Occipital lobe (tissue), 3 donors: ENCODE measurements at places on chromosomes 1 and 21.
A peak's percentile ranks its signal among the peaks of the same experiment; 100 is the strongest.

- DNase-seq = no peak
These were observed 90.5 kb downstream of the VWA5B1 start for GRCh38 chr1:20381045-20381641.

GRCh38 chr1:37825506-37825905 lies 17.5 kb upstream of the YRDC start:
- DNase-seq = no peak

GRCh38 chr1:223074445-223075300 lies 68.4 kb downstream of the TLR5 start:
- DNase-seq = no peak

DNA sequence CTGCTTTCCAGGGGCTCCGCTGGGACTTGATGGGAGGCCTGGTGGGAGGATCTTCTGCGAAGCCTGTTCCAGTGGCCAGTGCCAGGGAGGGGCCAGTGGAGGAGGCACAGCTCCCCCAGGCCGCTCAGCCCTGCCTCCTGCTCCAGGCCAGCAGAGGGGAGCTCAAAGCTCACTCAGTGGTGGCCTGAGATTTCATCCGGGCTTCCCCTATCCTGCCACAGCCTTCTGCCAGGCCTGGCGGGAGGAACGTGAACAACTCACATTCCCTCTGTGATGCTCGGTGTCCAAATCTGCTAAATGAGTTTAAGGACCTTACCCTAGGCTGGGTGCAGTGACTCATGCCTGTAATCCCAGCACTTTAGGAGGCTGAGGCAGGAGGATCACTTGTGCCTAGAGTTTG lies 3.3 kb downstream of the CLCNKB start:
- no peak for DNase-seq

DNA sequence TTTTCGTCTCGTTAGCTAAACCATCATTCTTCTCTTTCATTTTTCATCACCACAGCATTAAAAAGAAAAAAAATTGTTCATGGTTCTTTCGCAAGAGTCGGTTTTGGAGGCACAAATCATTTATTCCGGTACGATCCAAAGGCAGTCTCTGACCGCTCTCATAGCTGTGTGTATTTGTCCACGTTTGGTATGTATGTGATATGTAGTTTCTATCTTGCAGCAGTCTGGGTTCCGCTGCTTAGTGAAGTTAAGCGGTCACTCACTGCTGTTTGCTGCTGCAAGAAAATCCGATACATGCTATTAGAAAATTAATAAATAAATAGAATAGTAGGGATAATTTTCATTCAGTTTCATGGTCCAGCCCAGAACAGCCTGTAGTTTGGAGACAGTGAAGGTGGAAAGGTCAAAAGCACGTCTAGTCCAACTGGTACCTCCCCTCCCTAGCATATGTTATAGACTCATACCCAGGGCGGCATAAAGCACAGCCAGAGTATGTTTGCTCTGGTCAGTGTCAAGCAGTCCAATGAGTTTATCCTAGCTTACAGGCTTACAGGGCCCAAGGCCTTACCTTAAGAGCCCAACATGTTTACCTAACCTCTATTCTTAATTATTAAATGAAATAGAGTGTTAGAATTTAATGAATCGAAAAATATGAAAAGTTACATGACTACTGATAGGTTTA lies 2.5 kb downstream of the FMN2 start:
- DNase-seq = no peak

DNA sequence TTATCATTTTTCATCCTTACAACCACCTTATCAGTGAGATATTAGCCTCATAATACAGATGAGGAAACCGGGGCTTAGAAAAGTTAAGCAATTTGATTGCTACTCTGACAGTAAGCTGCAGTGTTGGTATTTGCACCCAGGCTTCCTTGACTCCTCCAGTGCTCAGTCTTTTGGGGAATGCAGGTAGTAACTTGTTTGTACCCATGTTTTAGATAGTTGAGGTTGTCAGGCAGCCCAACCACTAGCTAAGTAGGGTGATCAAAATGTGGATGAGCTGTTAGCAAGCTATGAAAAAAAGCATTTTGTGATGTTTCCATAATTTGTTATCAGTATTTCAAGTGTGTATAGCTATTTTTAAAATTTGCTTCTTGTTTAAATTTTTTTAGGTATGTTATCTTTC lies 80.8 kb downstream of the SASS6 start:
- no peak for DNase-seq

DNA sequence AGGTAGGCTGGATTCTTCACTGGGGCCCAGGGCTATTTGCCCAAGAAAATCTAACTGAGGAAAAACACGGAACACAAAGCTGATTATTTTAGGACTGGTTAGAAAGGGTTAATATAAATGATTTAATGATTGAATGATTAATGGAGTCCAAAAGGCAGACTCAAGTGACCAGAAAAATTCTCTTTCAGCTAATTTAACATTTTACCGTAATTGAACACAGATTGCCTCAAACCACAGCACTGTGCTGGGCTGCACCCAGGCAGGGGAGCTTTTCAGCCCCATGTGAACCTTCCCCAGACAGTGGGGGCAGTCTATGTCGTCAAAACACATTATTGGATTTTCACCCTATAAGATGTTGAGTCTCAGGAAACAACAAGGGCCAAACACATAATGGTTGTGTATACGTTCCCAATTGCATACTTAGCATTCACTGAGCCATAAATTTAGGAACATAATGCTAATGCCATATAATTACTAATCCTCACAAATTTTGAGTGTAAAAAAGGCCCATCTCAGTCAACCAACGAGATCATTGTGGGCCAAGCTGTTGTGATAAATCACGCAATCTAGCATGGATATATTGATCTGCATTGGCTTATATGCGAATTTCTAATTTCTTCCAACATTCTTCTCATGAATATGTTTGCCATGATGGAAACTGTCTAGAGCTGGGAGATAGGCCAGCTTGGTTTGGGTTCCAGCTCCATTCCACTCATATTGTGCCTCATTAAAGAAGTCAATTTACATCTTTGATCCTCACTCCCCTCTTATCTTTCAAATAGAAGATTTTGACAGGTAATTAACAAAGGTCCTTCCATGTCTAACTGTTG lies 27.7 kb downstream of the DSCAM start:
- no peak for DNase-seq

- DNase-seq = no peak
These were observed at the start of gene PDE9A for GRCh38 chr21:42653231-42654061. Gene PDE9A (plus strand): TSS chr21:42653621. CDS start chr21:42653815, 194 bp downstream.

DNA sequence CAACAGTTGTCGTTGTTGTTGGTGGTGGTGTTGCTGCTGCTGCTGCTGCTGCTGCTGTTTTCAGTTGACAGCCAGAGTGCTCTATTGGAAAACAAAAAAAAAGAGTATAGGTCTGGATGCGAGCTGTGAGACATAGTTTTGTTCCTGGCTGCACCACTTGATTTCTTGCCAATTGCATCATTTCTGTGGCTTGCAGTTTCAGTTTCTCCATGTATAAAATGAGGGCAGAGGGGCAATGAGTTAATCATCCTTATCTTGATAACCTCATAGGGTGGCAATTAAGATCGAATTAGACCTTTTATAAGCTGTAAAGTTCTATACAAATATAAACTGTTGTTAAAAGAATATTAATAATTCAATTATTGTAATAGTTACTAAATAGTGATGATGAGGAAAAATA lies 156.7 kb downstream of the DMRTA2 start:
- no peak for DNase-seq

DNA sequence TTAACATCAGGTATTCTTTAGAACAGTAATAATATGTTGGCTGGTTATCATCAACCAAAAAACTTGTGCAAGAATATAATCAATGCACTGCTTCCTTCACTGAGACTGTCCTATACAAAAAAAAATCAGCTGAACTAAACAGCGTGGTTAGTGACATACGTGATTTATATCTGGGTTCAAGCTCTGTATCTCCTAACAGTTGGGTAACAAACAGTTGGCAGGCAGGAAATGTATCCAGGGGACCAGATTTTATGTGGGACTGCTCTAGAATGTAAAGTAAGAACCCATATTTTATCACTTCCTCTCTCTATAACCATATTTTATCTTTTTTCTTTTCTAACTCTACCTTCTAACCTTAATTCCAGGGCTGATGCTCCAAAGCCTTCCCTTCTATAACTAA lies 8.0 kb downstream of the ACBD6 start:
- no peak for DNase-seq

GRCh38 chr1:235409042-235409820 lies 42.0 kb downstream of the TBCE start:
- DNase-seq = no peak

- DNase-seq = no peak
These were observed 82.6 kb upstream of the CCDC190 start for GRCh38 chr1:162943622-162944021.

- no peak for DNase-seq
These were observed 124.0 kb upstream of the ERG start for GRCh38 chr21:38622081-38622826.

DNA sequence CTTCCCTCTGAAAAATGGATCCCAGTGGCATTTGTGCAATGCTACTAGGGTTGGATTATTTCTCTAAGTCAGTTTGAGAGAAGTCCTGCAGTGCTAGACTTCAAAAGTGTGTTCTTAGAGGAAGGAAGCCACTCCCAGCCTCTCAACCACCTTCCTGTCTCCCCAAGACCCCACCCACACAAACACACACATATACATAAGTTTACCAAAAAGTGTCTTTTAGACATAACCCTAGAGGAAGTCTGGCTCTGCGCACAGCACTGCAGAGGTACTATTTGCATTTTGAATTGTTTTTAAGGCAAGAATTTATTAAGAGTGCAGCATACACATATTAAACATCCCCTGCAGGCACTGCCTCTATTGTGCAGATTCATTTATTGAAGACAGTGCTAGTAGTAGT lies 127.3 kb downstream of the HHIPL2 start:
- DNase-seq = no peak

- no peak for DNase-seq
These were observed 6.7 kb upstream of the TXLNA start for GRCh38 chr1:32172621-32173245.

DNA sequence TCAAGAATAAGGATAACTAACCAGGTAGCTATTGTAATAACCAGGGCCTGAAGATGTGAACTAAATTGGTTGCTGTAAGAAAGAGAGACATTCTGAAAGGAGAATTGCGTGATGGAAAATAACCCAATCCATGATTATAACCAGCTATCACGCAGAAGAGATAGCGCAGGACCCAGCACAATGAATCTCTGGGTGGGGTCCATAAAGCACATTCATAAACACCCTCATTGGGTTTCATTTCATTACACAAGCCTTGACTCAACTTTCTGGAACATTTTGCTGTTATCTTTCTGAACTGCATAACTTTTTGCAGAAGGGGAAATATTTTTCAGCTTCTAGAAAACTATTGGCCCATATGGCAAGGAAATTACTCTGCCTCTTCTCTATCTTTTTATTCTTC lies 45.3 kb upstream of the CDC7 start:
- DNase-seq = no peak

DNA sequence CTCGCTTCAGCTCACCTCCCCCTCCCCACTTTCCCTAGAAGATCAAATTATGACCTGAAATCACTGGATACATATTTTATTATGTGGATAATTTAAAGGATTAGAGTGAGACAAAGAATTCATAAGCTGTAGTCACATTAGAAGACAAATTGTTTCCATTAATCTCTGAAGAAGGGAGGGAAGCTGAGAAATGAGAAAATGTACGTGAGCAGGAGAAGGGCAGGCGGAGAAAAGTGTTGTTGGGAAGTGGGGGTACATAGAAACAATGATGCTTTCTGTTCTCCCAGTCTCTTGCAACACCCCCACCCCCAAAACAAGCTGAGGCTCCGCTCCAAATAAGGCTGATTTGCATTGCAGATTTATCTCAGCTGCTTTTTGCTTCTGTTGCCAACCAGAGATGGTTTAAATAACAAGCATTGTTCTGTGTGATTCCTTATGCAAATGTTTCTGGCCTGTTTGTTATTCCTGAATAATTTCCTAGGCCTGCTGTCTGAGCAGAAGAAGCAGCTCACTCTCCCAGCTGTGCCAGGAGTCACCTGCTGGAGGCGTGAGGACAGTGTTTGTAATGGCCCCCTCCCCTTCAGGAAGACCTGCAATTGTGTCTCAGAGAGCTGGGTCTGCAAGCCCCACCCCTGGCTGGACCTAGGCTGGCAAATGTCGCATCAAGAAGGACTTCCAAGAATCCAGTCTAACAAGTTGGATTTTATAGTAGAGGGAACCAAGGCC lies 121.8 kb upstream of the TNR start:
- DNase-seq = peak; percentile 76

DNA sequence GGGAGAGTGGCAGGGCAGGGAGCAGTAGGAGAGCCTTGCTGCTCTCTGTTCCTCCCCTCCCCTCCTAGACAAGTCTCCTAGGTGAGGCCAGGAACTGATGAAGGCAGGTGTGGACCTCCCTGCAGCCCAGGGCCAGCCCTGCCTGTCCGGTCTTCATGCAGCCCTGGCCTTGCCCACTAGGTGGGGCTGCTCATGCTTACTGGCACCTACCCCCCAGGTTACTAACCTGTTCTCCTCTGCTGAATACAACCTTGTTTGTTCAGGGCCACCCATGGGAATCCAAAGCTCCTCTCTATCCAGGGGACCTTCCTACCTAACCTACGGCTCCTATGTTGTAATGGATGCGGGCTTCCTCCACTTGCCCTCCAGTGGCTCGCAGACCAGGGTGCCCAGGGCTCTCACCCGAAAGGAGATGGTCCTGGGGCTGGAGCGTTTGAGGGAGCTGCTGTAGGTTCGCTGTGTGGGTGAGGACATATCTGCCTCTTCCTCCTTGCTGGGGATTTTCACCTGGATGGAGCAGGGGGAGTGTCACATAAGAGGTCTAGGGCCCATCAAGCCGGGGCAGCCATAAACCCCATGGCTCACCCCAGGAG lies 7.9 kb upstream of the TNNT2 start:
- DNase-seq = no peak

DNA sequence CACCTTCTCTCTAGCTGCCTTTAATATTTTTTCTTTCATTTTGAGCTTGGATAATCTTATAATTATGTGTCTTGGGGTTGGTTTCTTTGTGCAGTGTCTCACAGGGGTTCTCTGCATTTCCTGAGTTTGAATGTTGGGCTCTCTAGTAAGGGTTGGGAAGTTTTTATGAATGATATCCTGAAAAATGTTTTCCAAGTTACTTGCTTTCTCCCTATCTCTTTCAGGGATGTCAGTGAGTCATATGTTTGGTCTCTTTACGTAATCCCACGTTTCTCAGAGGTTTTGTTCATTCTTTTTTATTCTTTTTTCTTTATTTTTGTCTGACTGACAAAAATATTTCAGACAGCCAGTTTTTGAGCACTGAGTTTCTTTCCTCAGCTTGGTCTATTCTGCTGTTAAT lies 55.4 kb upstream of the CCDC190 start:
- DNase-seq = no peak

GRCh38 chr1:27031235-27032118 lies 18.8 kb upstream of the TENT5B start:
- DNase-seq = peak; percentile 61

DNA sequence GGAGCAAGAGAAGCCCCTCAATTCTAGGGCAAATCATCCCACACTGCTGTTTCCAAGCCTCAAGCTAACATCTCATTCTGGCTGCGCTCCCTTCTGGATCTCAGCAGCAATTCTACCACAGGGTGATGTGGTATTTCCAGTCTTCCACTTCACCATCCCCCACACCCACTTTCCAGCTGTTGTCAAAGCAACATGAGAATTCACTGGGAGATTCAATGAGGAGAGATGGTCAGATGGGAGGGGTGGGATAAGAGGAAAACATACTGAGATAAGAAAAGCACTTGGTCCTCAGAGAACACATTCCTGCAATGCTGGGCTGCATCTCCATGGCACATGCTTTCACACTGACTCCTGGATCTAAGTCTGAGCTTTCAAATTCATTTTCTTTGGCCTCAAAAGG lies 47.3 kb upstream of the LRRC52 start:
- no peak for DNase-seq

- DNase-seq = no peak
These were observed 13.3 kb downstream of the RPS6KA1 start for GRCh38 chr1:26542771-26543451.
